Activated T-cell treated with anti-CD3 and anti-CD28 coated beads, Interleukin-2, amount 50 U/mL, for 72 hours (primary cell): ENCODE measurements at places on chromosomes 7 and 10.
A peak's percentile ranks its signal among the peaks of the same experiment; 100 is the strongest.

DNA sequence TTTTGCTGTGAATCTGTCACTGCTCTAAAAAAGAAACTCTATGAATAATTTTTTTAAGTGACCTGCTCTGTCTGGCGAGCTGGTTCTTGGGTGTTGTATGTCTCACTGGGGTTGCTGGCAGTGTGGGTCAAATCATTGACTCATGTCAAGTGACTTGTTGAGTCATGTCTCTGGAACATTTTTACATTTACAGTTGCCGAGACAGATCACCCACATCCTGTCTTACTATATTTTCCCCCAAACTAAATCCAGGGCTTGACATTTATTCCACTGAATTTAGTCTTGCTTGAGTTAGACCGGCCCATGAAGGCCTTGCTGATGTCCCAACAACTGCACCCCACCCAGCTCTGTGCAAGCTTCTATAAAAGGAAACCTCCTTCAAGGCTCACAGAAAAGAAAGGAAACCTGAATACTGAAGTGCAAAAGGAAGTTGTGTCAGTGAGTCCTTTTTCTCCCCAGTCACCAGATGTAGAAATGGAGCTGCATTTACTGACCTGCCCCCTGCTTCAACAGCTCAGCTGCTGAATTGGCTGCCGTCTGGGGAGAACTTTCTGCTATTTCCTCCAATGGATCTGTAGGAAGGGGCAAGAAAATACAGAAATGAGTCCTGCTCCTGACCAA is 290.3 kb downstream of the TNS3 start:
- peak; percentile 57 for DNase-seq
- H3K27me3 ChIP-seq: no peaks in the 10 kb centered on the region
- no peaks in the 10 kb centered on the region for H3K36me3 ChIP-seq
- H3K4me3 ChIP-seq: peak overlapping the region; percentile 60

DNA sequence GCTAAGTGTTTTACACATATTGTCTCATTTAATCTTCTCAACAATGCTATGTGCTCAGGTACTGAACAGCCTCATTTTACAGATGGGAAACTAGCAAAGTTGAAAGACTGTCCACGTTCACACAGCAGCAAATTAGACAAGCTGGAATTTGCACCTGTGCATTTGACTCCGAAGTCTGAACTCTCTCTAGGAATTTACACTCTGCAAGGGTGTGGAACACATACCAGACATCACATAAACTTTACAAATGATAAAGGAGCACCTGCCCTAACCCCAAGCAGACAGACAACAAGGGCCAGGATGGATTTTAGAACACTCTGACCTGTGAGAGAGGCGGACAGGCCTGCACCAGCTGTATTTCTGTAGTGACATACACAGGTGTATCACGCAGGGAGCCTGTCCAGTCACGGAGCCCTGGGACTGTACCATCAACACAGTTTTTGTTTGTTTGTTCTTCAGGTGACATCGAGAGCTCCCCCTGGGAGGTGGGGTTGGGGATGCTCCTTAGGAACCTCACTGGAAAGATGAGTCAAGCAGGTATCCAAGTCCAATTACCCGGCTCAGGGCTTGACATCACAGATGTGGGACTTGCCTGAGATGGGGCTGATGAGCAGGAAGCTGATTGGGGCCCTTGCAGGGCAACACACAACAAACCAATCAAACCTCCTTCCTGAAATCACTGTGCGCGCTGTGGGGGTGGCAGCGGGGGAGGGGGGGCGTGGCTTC is 31.0 kb downstream of the MKI67 start:
- H3K27me3 ChIP-seq: no peaks in the 10 kb centered on the region
- peak overlapping the region; percentile 19 for H3K27ac ChIP-seq
- peaks cover 2% of the 10 kb centered on the region for H3K36me3 ChIP-seq
- peaks cover 43% of the 10 kb centered on the region for H3K4me1 ChIP-seq
- peak overlapping the region; percentile 70 for H3K4me3 ChIP-seq
- DNase-seq: peak; percentile 47

- H3K27ac ChIP-seq: no peak overlapping the region
- H3K4me3 ChIP-seq: no peak overlapping the region
- peaks cover 12% of the 10 kb centered on the region for H3K36me3 ChIP-seq
- peaks cover 38% of the 10 kb centered on the region for H3K4me1 ChIP-seq
Observed at GRCh38 chr7:140676306-140676705, 3.6 kb downstream of the ADCK2 start.

- peaks cover 20% of the 10 kb centered on the region for H3K27me3 ChIP-seq
- no peak overlapping the region for H3K27ac ChIP-seq
- no peaks in the 10 kb centered on the region for H3K36me3 ChIP-seq
Observed at GRCh38 chr7:154827007-154827406, 175.9 kb downstream of the PAXIP1 start.

GRCh38 chr10:82980321-82980720 is 1105.3 kb downstream of the NRG3 start:
- H3K36me3 ChIP-seq: no peaks in the 10 kb centered on the region
- H3K4me3 ChIP-seq: no peak overlapping the region
- H3K27ac ChIP-seq: no peak overlapping the region
- H3K4me1 ChIP-seq: no peaks in the 10 kb centered on the region
- DNase-seq: no peak
- no peaks in the 10 kb centered on the region for H3K27me3 ChIP-seq

GRCh38 chr7:83575436-83575835 is 73.5 kb downstream of the SEMA3E start:
- no peaks in the 10 kb centered on the region for H3K27me3 ChIP-seq
- H3K4me3 ChIP-seq: no peak overlapping the region
- H3K4me1 ChIP-seq: no peaks in the 10 kb centered on the region

GRCh38 chr7:94396037-94396431 is 1.3 kb downstream of the COL1A2 start:
- DNase-seq: no peak
- H3K4me3 ChIP-seq: no peak overlapping the region
- no peak overlapping the region for H3K27ac ChIP-seq
- no peaks in the 10 kb centered on the region for H3K36me3 ChIP-seq
- peaks cover 12% of the 10 kb centered on the region for H3K4me1 ChIP-seq

DNA sequence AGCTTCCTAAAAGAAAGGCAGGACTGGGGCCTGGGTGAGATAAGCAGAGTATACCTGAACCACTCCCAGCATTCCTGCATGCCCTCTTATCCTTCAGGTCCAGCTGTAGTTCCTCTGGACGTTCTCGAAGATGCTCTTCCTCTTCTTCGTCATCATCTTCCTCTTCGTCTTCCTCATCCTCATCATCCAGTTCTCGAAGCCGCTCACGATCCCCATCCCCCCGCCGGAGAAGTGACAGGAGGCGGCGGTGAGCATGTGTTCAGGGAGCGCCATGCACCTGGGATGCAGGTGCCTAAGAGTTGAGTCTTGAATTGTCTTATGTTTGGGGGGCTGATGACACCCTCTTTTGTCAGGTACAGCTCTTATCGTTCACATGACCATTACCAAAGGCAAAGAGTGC is 3.9 kb upstream of the NOLC1 start:
- no peak overlapping the region for H3K27ac ChIP-seq

DNA sequence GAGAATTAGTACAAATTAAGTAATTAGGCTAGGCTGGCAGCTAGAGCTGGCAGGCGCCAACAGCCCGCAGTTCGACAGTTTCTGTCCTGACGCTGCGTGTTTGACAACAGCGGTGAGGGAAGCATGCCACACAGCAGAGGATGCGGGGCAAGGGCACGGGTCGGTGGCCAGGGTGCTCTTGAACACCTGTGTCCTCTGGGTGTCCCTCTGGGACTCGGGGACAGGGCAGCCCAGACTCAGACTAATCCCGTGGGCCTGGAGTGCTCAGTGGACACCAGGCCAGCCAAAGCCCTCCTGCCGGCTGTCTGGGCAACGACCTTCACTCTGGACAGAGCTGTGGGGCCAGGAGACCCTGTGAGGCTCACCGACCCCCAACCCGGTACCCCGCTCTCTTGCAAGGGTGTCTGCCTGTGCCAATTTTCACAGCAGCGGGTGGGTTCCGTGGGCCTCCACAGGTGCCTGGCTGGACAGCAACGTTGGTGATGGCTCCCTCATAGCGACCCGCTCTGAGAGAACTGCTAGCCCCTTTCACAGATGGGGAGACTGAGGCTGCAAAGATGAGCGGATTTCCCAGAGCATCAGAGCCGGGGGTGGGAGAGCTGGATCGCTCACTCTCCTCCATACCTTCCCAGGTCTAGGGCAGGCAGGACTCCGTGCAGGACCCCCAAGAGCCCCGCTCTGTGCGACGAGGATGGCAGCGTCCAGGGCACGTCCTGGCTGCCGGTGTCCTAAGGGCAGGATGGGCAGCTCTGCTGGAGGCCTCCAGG is 48.5 kb downstream of the FOXL3 start:
- H3K27me3 ChIP-seq: no peaks in the 10 kb centered on the region
- peaks cover 16% of the 10 kb centered on the region for H3K4me1 ChIP-seq
- no peak overlapping the region for H3K4me3 ChIP-seq
- no peak for DNase-seq
- peaks cover 5% of the 10 kb centered on the region for H3K36me3 ChIP-seq

- H3K36me3 ChIP-seq: peaks cover 24% of the 10 kb centered on the region
- DNase-seq: no peak
- peak overlapping the region; percentile 48 for H3K4me3 ChIP-seq
- H3K27me3 ChIP-seq: no peaks in the 10 kb centered on the region
Observed at GRCh38 chr7:143252006-143252405, 11.2 kb upstream of the GSTK1 start.

DNA sequence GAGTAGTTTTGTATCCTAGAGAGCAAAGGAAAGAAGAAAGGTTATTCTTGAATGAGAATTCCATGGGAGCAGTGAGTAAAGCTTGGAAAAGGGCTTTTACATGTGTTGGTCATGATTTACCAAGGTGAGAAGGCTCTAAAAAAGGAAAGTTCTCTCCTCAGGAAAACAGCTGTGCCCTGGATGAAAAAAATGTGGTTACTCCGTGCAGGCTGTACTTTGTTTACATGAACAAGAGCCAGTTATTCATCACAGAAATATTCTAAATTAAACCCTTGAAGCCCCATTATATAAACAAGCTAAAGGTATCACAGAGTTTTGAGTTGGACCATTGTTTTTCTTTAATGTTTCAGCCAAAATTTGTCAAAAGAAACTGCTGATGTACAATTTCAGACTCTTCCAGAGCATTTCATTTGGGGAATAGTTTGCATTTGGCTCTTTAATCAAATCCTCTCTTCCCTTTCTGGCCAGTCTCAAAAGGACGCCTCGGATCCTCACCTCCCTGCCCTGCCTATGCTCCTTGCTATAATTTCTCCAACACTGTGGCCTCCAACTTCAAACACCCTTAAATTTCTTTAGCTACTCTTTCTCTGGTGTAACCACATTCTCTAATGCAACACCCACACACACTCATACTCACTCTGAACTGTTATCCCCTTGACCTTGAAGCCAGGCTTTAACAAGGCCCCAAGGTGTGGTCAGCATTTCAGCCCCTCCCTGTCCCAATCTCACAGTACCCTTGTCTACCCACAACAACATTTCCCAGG is 47.4 kb downstream of the AFAP1L2 start:
- H3K27ac ChIP-seq: no peak overlapping the region
- no peaks in the 10 kb centered on the region for H3K36me3 ChIP-seq
- peaks cover 21% of the 10 kb centered on the region for H3K27me3 ChIP-seq

- peaks cover 19% of the 10 kb centered on the region for H3K4me1 ChIP-seq
- H3K27me3 ChIP-seq: no peaks in the 10 kb centered on the region
- no peak for DNase-seq
- no peak overlapping the region for H3K4me3 ChIP-seq
Observed at GRCh38 chr10:71783917-71784678, 10.8 kb upstream of the VSIR start.

DNA sequence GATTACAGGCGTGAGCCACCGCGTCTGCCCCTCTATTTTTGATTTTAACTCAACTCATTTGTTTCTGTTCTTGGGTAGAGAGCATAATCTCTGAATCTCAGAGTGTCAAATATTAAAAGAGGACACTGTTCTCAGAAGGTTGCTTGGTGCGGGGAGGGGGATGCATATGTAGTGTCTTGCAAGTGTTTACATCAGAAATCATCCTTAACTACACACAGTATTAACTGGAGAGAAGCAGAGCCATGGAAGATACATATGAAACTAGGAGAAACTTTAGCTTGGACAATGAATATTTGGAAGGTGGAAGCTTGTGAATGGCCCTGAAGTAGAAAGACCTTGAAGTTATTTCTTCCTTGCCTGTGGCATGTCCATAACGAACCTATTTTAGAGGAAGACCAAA is 57.5 kb downstream of the XRCC2 start:
- H3K27me3 ChIP-seq: no peaks in the 10 kb centered on the region
- no peak overlapping the region for H3K27ac ChIP-seq
- no peak for DNase-seq
- no peak overlapping the region for H3K4me3 ChIP-seq
- H3K4me1 ChIP-seq: no peaks in the 10 kb centered on the region

DNA sequence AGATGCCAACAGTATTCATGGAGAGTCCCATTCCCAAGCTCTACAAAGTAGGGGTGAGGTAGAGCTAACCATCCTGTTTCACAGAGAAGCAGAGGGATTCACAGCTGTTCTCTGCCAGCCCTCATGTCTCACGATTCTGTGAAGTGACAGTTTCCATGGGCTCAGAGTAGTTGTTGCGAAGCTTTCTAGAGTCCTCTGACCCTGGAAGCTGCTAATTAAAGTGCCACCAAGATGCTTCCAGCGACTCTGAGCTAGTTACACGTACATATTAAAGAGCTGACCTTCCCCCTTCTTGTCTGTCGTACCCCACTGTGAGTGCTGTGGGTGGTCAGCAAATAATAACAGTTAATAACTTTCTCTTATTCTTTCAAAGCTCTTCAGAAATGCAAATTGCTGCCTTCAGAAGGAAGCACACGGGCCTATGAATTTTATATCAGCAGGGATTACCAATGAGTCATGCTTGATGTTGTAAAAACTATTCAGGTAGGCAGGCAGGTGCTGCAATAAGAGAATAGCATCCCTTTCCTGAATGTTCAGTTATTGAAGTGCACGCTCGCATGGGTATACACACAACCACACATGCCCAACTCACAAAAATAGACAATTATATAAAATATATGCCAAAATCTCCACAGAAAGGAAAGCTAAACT is 34.1 kb downstream of the DNAJB9 start:
- H3K27me3 ChIP-seq: peaks cover 40% of the 10 kb centered on the region
- H3K36me3 ChIP-seq: no peaks in the 10 kb centered on the region
- H3K4me3 ChIP-seq: no peak overlapping the region
- no peak for DNase-seq
